Colonic mucosa (tissue), 4 donors: ENCODE measurements at places on chromosomes 12 and 14. TPM values are rescaled to one million over a fixed set of nuclear protein-coding genes. Genes with fewer than 3 reads are reported as not detected.

The YLPM1 gene
- total RNA-seq, result 41.7 TPM

DNA sequence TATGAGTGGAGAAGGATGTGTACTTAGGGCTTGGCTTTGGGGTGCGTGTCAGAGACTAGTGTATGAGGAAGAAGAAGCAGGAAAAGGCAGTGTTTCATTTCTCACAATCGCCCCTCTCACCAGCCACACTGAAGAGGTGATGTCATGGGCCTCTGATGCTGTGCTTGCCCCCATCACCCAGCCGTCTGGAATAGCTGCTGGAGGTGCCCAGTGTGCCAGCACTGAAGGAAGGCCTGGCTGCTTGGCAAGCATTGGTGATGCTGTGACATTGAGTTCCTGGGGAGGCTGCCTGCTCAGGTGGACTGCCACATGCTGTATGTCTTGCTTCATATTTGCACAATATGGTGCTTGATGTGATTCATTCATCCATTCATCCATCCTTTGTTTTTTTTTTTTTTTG, 56.2 kb downstream of the CRADD start:
- no peak for DNase-seq
- no peaks in the 10 kb centered on the region for H3K4me1 ChIP-seq
- H3K36me3 ChIP-seq, result no peaks in the 10 kb centered on the region
- no peak overlapping the region for H3K4me3 ChIP-seq

GRCh38 chr12:121428883-121429282, 29.0 kb downstream of the RNF34 start:
- no peak overlapping the region for H3K4me3 ChIP-seq
- H3K4me1 ChIP-seq, result no peaks in the 10 kb centered on the region
- no peaks in the 10 kb centered on the region for H3K27me3 ChIP-seq

DNA sequence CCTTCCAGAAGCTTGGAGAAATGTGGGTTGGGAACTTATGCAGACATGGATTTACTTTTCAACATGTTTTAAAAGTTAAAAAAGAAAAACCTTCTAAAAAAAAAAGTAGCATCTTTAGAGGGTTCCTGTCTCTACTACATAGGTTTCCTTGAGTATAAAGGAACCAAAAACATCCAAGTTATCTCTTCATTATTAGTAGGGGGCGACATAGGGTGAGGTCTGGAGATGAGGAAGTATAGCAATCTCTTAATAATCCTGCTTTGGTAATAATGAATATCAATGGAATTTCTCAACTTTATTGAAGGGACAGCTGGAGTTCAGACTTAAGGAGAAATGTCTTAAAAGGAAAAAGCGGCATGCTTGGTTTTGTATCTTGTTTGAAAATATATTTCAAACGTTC, 6.5 kb upstream of the PLXNC1 start:
- no peak overlapping the region for H3K27ac ChIP-seq
- no peaks in the 10 kb centered on the region for H3K36me3 ChIP-seq
- H3K4me3 ChIP-seq, result no peak overlapping the region
- DNase-seq, result no peak
- no peaks in the 10 kb centered on the region for H3K27me3 ChIP-seq
- no peaks in the 10 kb centered on the region for H3K4me1 ChIP-seq

- H3K4me1 ChIP-seq, result no peaks in the 10 kb centered on the region
- DNase-seq, result peak; percentile 96
- H3K27ac ChIP-seq, result peak within 1 kb of the TSS; percentile 68
- H3K36me3 ChIP-seq, result no peaks in the 10 kb centered on the region
- H3K4me3 ChIP-seq, result peak within 1 kb of the TSS; percentile 100
These were observed at the start of gene EP400 for GRCh38 chr12:131949431-131950181. Gene EP400 (plus strand): TSS chr12:131949942. CDS start chr12:131960620, 10,678 bp downstream.

DNA sequence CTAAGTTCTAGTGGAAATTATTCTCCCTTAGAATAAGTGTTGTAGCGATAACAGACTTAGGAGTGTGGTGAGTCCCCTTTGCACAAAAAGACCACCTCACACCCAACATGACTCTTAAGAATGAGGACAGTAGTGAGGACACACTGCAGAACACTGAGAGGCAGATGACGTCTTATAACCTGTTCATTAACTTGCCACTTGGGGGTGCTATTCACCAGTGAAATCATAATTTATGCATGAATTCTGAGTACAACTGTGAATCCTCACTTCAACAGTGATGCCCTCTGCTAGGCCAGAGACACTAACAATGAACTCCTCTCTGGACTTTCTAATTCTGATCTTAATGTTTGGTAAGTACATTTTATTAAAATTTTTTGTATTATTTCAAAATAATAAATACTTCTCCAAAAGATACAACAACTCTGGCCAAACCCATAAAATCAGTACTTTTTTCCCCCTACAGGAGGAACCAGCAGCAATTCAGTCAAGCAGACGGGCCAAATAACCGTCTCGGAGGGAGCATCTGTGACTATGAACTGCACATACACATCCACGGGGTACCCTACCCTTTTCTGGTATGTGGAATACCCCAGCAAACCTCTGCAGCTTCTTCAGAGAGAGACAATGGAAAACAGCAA, 274.7 kb downstream of the DAD1 start:
- no peak overlapping the region for H3K27ac ChIP-seq
- no peak overlapping the region for H3K4me3 ChIP-seq
- DNase-seq, result peak; percentile 50
- H3K36me3 ChIP-seq, result no peaks in the 10 kb centered on the region

DNA sequence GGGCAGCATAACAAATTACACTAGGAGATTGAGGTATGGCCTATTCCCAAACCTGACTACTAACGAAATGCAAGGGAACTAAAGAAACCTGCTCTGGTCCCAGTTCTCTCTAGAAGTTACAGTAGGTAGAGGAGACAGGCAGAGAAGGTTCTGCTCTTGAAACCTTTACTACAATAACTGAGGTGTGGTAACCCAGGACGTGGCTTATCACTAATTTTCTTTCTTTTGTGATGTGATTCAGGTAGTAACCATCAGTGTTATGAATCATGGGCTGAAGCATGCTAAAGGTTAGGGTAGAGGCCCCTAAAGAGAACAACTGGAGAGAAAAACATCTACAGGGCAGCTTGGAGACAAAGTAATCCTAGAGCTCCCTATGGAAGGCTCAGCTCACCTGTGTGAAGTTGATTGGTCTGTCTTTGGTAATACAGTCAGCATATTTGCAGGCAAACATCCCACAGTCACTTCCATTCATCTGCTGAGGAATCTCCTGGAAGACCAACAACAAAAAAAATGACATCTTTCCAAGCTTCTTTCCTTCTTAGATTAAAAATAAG, 41.8 kb upstream of the COL2A1 start:
- H3K27ac ChIP-seq, result no peak overlapping the region
- no peak for DNase-seq
- no peak overlapping the region for H3K4me3 ChIP-seq
- H3K36me3 ChIP-seq, result no peaks in the 10 kb centered on the region

The TOMM20L gene
- not detected for total RNA-seq

DNA sequence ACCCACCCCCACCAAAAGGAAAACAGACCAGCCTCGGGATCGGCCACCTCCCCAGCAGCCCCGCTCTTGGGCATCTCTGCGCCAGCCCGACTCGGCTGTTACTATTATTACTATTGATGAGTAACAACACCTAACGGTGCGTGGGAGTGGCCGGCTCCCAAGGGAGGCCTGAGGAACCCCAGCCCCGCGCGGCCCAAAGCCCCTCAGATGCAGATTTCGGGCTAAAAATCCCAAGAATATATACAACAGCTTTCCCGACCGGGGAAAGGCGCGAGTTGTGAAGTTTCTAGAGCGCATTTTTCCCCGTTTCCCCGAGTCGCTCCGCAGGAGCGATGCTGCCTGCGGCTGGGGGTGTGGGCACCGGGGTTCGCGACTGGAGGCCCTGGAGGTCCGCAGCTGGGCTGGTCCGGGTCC, 565 bp downstream of the NT5DC3 start:
- H3K36me3 ChIP-seq, result no peaks in the 10 kb centered on the region
- peaks cover 8% of the 10 kb centered on the region for H3K4me1 ChIP-seq
- H3K27ac ChIP-seq, result peak overlapping the region; percentile 18
- no peaks in the 10 kb centered on the region for H3K27me3 ChIP-seq
- H3K4me3 ChIP-seq, result peak overlapping the region; percentile 65
